ENCODE measurements at places on chromosomes 5 and 9.

DNA sequence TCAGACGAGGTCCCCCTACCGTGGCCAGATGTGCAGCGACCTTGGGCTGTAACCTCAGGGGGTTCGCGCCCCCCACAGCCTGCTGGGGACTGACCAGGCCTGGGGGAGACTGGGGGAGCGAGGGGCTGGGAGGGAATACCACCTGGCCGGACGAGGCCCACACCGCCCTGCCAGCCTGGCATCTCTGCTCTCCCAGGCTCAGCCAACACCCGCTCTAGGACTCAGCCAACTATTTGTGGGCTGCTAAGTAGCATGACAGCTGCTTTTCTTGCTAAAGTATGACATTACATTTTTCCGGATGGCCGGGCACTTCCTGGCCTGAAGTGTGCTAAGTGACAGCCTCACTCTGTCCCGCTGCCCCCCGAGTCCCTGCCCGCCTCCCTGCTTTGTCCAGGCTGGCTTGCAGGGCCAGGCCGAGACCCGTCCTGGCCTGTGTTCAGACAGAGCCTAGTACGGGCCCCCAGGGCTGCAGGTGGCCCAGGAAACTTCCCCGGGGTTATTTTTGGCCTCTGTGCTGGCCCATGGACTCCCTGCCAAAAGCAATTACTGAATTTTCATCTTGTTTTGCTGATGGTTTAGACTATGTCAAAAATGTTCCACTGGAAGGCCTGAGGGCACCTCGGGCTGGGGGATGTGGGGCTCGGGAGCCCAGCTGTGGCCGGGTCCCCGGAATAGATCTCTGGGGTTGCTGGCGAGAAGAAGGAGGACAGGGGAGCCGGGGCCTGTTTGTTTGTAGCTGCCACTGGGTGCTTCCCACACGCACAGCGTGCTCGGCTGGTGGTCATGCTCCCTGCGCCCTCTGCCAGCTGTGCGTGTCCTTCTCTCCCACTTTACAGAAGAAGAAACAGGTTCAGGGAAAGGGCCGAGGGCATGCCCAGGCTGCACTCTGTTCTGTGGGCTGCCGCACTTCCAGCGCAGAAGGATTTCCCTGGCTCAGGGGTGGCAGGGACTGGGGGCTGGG is 13.4 kb upstream of the SLC2A6 start:
- DNase-seq: no peak

GRCh38 chr9:106478727-106479126 is 384.2 kb upstream of the ZNF462 start:
- DNase-seq: no peak

- DNase-seq: no peak
These were observed 405.1 kb upstream of the KLF4 start for GRCh38 chr9:107894572-107895261.

DNA sequence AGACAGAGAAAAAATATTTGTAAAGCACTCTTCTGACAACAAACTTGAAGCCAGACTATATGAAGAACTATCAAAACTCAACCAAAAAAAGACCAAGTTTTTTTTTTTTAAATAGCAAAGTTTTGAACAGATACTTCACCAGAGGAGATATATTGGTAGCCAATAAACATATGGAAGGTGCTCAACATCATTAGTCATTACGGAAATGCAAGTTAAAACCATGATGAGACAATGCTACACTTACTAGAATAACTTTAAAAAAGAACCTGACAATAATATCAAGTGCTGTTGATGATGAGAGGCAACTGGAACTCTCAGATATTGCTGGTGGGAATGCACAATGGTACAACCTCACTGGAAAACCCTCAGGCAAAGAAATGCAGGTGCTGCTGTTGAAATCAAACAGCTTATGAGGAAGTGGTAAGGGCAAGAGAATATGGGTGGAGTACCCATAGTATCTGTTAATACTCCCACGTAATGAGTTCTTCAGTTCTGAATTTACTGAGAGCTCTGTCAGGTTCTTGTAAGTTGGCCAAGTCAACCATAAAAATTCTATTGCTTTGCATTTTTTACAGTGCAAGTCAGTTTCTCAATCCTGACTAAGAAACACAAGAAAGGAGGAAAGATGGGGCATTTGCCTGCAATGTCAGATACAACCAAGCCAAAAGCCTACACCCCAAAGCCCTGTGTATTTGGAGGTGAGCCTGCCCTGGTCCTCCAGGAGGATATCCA is 87.3 kb upstream of the GNAQ start:
- no peak for DNase-seq

GRCh38 chr9:91374939-91375338 is 13.2 kb upstream of the AUH start:
- DNase-seq: no peak

GRCh38 chr5:108898707-108899106 is 151.0 kb downstream of the FER start:
- DNase-seq: no peak

DNA sequence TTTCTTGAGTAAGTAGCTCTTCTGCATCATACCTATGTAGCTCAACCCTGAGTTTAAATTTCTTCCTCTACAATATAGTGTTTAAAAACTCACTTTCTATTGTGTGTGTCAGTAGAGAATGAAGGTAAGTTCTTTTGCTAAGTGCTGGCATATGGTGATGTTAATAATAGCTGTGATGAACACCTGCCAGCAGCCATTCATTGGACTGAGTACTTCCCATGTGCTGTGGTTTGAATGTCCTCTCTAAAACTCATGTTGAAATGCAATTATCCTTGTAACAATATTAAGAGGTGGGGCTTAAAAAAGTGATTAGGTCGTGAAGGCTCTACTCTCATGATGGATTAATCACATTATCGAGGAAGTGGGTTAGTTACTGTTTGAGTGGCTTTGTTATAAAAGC is 645.2 kb upstream of the RGMB start:
- no peak for DNase-seq

GRCh38 chr9:129321286-129322021 is 143.4 kb upstream of the IER5L start:
- DNase-seq: no peak

GRCh38 chr9:93600504-93600903 is 24.1 kb downstream of the PHF2 start:
- no peak for DNase-seq

DNA sequence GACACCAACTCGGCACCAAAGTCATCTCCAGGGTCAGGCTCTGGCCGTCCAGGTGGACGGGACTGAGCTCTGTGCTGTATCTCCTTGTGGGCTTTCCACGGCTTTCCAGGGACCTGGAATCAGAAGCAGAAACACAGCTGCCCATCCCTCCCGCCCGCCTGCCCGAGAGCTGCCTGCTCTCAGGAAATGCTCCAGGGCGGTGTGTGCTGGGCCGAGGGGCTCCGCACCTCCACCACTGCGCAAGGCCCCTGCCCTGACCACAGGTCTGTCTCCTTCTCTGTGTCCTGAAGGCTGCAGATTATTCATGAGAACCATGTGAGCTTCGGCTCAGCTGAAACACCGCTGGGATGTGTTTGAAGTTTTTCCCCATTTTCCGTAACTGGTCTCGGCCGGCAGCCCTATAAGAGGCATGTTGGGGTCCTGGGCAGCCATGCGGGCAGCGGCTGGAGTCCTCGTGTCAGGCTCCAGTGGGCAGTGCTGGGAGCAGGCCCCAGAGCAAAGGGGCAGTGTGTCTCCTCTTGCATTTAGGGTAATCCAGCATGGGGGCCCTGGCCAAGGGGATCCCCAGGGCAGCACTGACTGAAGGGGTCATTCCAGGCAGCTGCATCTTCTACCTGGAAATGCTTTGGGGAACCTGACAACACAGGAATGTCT is 22.8 kb downstream of the NKD2 start:
- no peak for DNase-seq

DNA sequence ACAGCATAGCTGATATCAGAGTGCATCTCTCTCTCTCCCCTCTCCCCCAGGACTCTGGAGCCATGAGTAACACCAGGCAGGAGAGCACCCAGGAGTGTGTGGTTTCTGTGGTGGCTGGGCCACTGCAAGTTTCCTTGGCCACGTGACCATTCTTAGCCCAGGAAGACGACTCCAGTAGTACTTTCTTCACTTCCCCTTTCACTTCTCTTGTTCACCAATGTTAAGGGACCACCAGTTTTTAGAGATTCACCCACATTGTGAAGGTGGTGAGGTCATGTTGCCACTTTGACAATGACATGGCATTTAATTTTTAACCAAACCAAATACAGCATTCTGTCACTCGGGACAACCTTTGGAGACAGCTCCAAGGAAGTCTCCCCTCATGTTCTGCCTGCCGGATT is 17.9 kb upstream of the DAPK1 start:
- DNase-seq: no peak

- no peak for DNase-seq
These were observed 72.0 kb downstream of the PRKACG start for GRCh38 chr9:68941780-68942459.

DNA sequence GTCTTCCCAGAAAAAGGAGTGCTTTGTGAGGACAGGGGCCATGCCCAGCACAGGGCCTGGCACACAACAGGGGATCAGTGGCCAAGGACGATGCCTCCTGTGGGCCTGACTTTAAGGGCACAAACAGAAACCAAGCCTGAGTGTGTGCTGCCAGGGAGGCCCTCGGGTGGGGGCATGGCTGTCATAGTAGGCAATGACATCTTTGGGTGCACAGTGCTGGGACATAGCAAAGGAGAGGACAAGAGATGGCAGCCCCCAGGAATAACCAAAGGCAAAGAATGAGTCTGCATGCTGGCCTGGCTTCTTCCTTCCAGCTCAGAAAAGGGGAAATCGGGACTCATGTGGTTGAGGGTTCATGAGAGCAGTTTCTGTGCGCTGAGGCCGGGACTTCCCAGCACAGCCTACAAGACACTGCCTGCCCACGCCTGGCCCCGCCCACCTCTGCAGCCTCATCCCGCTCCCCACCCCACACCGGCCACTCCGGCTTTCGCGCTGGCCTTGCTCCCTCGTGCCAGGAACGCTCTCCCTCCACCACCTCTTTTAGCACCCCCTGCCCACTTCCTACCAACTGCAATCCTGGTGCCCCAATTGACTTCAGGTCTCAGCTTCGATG is 13.8 kb upstream of the LHX2 start:
- DNase-seq: no peak

GRCh38 chr5:67187006-67187715 is 9.4 kb downstream of the CD180 start:
- DNase-seq: no peak

DNA sequence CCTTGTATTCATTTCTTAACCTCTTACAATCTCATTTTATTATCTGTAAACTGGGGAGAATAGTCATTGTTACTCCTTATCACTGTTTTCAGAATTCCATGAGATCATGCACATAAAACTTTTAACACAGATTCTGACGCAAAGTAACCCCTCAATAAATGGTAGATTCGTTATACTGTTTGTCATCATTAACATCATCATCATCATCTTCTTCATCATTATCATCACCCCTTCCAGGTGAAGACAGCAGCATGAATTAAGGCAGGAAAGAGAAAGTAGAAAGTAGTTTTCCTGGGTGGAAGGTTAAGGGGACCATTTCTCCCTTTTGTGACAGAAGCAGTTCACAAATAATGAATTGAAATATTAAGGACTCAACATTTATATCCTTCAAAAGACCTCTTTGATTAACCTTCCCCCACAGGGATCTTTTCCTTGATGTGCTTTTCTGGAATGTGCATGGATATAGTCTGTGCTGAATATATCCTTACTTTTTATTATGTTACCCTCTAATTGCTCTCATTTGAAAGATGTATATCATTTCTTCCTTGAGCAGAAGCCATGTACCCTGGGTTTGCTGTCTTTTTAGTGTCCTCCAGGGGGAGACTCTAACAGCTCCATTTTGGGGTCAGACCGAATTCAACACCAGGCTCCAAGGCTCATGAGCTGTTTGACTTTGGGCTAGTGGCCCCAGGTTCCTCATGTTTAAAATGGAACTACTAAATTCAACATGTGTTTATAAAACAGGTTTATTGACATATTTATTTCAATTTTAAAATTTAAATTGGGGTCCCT is 1029.9 kb upstream of the WWC1 start:
- DNase-seq: no peak

GRCh38 chr9:113659039-113659438 is 195.5 kb downstream of the RGS3 start:
- no peak for DNase-seq

- DNase-seq: peak; percentile 55
These were observed 11.1 kb downstream of the EXD3 start for GRCh38 chr9:137411645-137412380.

GRCh38 chr9:36031774-36032555 is 4.7 kb upstream of the RECK start:
- DNase-seq: no peak

- no peak for DNase-seq
These were observed 57.1 kb downstream of the COL23A1 start for GRCh38 chr5:178533136-178533535.

GRCh38 chr9:4530375-4530774 is 40.1 kb downstream of the SLC1A1 start:
- no peak for DNase-seq

- DNase-seq: no peak
These were observed 1.5 kb downstream of the CLTA start for GRCh38 chr9:36192196-36192595.

- no peak for DNase-seq
These were observed 20.9 kb downstream of the CYFIP2 start for GRCh38 chr5:157286761-157287211.

DNA sequence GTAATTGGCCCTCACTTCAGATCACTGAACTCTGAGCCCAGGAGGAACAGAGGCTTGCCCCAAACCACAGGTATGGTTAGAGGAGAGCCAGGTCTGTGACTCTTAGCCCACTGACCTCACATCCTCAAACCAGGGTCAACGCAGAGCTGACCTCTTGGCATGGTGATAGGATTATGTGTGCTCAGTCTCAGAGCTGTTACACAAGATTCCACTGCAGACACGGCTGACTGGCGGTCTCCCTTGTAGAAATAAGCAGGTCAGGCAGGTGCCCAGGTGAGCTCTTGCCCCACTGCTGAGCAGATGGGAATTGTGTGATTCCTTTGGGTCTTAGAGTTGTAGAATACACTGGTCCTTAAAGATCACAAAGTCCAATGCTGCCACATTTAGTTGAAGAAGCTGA is 66.0 kb upstream of the PITX1 start:
- no peak for DNase-seq

GRCh38 chr5:73938938-73939320 is 312.9 kb downstream of the ARHGEF28 start:
- no peak for DNase-seq

GRCh38 chr9:121797081-121797480 is 145.6 kb downstream of the DAB2IP start:
- DNase-seq: no peak

DNA sequence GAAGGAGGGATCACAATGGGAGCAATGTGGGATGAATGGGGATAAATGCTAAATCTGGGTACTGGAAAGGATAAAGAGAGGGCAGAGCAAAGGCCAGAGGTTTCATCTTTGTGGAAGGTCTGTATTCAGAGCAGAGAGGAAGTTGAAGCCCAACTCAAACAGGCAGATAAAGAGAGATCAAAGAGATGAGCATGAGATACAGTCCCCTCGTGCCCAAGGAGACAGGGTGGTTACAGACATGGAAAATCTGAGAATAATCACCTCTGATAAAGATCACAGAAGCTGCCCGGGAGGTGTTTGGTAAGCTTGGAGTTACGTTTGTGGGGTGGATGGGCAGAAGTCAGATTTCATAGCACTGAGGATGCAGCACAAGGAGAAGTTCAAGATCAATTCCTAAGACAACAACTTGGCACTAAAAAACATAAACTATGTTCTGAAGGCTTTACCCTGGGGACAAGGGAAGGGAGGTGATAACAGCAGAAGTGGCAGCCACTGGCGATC is 459 bp upstream of the ERAP2 start:
- no peak for DNase-seq
